ENCODE measurements at places on chromosomes 3 and 15.

GRCh38 chr3:134608771-134609435 lies 41.9 kb downstream of the KY start:
- no peak for DNase-seq

DNA sequence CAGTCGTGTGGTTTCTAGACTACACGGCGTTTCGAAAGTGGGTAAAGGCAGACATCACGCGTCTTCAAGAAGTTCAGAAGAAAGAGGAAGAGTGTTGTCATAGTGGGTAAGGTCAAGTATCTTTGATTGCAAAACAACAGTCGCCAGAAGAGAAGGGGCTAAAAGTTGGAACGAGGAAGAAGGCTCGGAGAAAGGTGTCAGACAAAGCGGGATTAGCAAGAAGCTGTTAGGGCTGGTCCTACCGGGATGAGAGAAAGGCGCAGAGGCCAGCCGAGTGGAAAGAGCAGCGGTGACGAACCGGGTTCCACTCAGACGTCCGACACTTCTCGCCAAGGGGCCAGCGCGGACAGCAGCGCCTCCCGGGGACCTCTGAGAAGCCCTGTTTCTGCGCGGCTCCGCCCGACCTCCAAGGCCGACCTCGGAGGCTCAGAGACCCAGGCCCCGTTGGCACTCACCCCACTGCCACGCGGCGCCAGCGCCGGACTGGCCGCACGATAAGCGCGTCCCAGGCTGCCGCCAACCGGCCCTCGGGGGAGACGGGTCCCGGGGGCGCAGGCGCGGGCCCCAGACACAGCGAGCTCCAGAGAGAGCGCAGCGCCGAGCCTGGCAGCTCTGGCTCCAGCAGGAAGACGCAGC lies 436 bp downstream of the ADPGK start:
- peak; percentile 67 for DNase-seq

- DNase-seq = no peak
These were observed 74.6 kb upstream of the LEKR1 start for GRCh38 chr3:156751461-156752025.

- no peak for DNase-seq
These were observed 140.7 kb upstream of the NR2E3 start for GRCh38 chr15:71669688-71670087.

DNA sequence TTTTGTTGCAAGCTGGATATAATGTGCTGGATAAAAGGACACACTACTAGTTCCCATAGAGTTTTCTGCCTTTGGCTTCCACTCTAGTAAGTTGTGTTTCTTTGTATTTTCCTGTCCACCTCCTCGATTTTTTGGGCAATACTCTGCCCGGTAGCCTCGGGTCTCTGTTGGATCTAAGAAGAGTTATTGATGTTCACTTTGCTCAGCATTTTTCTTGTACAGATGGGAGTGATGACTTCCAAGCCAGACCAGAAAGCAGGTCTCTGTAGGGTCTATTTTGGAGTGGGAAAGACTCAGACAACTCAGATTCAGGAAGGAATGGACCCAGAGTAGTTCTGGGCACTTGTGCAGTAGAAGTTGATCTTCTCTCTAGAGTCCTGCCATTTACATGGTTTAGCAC lies 36.0 kb upstream of the PRTG start:
- no peak for DNase-seq

GRCh38 chr3:59424268-59425010 lies 374.6 kb upstream of the CFAP20DC start:
- peak; percentile 84 for DNase-seq

GRCh38 chr3:192273001-192273696 lies 454.2 kb downstream of the FGF12 start:
- no peak for DNase-seq

DNA sequence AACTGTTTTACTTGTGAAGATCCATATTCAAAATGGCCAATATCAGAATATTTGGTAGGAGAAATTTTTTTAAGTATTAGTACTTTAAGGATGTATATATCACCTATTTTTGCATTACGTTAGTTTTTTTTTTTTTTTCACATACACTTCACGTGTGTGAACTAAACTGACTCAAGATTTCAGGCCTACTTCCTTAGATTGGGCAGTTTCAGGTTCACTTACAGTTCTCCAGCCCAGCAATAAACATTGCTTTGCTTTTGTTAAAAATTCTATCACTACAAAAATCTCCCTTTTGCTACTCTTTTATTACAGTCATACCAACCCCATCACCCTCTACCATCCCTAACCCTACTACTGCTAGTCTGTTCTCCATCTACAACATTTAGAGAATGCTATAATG lies 183.6 kb downstream of the KCNH8 start:
- no peak for DNase-seq

DNA sequence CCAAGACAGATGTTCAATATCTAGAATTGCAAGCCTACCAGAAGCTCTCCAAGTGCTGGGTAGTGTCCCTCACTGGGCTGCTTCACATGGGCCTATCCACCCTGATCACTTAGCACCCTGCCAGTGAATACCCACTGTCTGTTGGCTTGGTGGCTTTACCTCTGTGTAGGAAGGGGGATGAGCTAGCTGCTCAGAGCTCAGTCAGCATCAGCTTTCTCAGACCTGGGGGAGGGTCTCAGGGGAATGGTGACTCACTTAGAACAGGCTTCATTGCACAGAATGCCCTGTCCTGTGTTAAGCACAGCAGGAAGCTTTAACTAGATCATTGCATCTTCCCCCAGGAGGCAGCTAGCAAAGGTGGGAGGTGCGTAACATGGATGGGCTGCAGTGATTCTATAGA lies 209.8 kb downstream of the PDCD6IP start:
- no peak for DNase-seq

GRCh38 chr3:50221411-50222168 lies 14.4 kb upstream of the GNAI2 start:
- no peak for DNase-seq

DNA sequence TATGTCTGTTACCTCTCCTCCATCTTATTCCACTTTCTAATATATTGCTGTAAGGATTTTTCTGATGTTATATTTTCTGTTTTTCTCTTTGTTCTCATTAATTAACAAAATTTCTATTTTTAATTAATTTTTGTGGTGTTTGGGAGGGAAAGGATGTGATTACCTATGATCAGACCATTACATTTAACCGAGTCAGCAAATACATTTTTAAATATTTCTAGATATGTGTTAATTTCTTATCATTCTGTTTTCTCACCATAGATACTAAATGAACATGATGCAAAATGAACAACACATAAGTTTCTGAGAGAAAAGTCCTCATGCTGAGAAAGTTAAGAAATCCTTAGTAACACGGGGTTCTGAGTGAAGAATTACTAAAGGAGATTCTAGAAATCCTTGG lies 80.6 kb upstream of the P2RY1 start:
- DNase-seq = no peak

DNA sequence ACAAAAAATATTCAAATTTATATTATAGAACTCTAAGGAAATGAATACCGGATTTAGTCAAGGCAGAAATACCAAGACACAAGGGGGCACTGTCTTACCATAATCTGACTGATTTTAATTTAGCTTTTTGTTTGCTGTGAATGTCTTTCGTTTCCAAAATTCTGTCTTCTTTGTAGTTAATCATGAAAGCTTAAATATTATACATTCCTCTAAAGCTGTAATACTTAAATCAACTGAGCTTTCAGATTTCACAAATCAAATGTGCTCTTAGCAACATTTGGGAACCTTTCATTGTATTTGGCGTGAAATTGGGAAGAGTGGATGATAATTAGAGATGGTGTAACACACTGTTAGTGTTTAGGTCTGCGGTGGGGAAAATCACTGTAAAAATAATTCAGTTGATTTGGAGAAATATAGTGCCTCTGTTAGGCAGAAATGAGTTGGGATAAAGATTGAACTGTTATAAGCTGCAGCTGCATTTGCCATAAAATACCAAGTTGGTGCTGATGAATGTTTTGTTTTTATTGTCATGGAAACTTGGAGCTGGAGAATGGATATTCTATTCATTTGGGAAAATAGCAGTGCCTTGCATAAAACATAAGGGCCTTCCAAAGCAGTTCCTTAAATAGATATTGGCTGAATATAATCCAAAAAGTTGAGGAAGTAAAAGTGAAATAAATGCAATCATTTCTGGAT lies 228.2 kb downstream of the TCF12 start:
- DNase-seq = peak; percentile 31

GRCh38 chr3:14290631-14291385 lies 111.6 kb upstream of the SLC6A6 start:
- no peak for DNase-seq

Data from CD4-positive, CD25-positive, alpha-beta regulatory T cell (primary cell).